ENCODE measurements at places on chromosomes 1 and 21.

GRCh38 chr1:184032930-184033418, 4.6 kb downstream of the COLGALT2 start:
- DNase-seq: no peak

- no peak for DNase-seq
Measured at GRCh38 chr1:13929313-13929712, 229.3 kb downstream of the PRDM2 start.

GRCh38 chr1:21024918-21025317, 151.8 kb downstream of the EIF4G3 start:
- no peak for DNase-seq

GRCh38 chr1:210866532-210866931, 267.4 kb downstream of the KCNH1 start:
- no peak for DNase-seq

- no peak for DNase-seq
Measured at GRCh38 chr21:38990424-38990794, 184.7 kb downstream of the ETS2 start.

- DNase-seq: no peak
Measured at GRCh38 chr1:156402331-156403020, 33.5 kb downstream of the RHBG start.

- DNase-seq: no peak
Measured at GRCh38 chr1:40734882-40735628, 43.6 kb downstream of the NFYC start.

DNA sequence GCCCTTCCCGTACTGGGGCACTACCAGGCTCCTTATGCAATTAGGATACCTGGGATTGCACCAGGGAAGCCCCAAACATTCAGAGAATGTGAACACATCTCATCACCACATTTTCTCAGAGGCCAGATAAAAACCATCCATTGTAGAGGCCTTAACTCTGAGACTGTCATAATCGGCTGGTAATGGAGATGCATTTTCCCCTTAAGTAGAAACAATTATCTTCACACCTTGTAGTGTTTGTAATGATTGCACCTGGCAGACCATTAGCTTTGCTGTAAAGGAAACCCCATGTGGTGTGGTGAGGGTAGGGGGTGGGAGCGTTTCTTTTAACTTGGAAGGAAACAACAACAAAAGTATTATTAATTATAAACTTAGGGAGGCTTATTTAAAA, 90.0 kb upstream of the TLR5 start:
- DNase-seq: no peak

DNA sequence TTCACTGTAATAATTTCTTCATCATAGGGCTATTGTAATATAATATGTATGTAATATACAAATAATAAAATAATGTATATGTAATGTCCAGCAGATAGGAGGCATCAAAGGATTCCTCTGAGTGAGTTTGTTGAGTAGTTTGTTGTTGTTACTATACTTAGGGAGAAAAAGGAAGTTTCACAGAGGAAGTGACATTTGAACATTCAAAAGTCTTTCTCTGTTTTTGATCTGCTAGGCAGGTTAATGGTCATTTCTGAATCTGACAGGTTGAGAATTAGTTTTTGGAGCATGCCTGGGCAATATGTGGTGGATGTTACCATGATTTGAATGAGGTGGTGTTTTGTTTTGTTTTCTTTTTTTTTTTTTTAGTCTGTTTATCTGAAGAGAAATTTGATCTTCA, 102.1 kb downstream of the NRDC start:
- DNase-seq: no peak

DNA sequence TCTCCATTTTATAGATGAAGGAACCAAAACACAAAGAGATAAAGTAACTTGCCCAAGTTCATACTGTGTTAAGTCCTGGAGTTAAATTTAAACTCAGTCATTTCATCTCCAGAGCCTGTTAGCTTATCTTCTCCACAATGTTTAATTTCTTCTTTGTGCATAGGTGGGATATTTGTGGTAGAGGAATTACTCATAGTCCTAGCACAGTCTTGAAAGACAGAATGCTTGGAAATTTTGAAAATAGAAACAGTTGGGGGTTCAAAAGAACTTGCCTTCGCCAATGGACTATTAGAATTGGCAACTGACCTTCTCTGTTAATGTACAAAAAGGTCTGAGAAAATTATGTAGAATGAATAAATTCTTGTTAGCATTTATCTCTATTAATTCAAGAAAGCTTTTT, 832.0 kb upstream of the PRMT6 start:
- DNase-seq: no peak

GRCh38 chr1:42551180-42551579, 88.1 kb downstream of the CCDC30 start:
- DNase-seq: no peak

DNA sequence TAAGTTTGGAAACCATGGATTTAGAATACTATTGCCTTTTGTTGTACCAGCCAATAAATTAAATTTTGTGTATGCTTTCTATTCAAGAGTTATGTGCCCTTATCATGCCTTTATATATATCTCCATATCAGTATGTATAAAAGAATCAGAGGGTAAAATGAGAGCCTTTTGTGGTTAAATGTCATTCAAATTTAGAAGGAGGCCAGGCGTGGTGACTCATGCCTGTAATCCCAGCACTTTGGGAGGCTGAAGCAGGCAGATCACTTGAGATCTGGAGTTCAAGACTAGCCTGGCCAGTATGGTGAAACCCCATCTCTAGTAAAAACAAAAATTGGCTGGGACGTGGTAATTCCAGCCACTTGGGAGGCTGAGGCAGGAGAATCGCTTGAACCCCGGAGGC, 88.9 kb downstream of the XPR1 start:
- no peak for DNase-seq
